ENCODE measurements at places on chromosomes 1 and 21. TPM values are rescaled to one million over a fixed set of nuclear protein-coding genes. Genes with fewer than 3 reads are reported as not detected.

CD84 gene
- total RNA-seq: not detected

UTP25 gene
- 6.4 TPM for total RNA-seq

CNR2 gene
- total RNA-seq: not detected

C1orf94 gene
- total RNA-seq: not detected

ADORA1 gene
- under 0.01 TPM for total RNA-seq

SPATA21 gene
- total RNA-seq: not detected

NMNAT2 gene
- total RNA-seq: 2.2 TPM

S100A7 gene
- total RNA-seq: not detected

SLC30A2 gene
- not detected for total RNA-seq

All from smooth muscle cell of the coronary artery (primary cell).